ENCODE measurements at places on chromosomes 3 and 15.

DNA sequence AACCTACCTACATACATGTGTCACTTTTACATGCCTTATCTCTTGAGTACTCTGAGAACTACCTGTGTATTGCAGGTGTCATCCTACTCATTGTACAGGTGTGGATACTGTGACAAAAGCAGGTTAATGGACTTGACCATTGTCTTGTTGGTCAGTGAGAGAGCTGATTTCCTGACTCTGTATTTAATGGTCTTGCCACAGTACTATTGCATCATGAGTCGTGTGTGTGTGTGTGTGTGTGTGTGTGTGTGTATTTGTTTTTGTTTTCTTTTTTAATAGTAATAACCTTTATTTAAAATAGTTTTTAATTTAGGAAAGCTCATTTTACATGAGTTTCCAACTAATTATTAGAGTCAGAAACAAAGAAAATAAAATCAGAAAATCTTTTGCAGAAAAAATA is 7.7 kb downstream of the SELENOT start:
- DNase-seq: no peak

- DNase-seq: peak; percentile 32
Measured at GRCh38 chr3:120622870-120623726, 27.0 kb downstream of the NDUFB4 start.

DNA sequence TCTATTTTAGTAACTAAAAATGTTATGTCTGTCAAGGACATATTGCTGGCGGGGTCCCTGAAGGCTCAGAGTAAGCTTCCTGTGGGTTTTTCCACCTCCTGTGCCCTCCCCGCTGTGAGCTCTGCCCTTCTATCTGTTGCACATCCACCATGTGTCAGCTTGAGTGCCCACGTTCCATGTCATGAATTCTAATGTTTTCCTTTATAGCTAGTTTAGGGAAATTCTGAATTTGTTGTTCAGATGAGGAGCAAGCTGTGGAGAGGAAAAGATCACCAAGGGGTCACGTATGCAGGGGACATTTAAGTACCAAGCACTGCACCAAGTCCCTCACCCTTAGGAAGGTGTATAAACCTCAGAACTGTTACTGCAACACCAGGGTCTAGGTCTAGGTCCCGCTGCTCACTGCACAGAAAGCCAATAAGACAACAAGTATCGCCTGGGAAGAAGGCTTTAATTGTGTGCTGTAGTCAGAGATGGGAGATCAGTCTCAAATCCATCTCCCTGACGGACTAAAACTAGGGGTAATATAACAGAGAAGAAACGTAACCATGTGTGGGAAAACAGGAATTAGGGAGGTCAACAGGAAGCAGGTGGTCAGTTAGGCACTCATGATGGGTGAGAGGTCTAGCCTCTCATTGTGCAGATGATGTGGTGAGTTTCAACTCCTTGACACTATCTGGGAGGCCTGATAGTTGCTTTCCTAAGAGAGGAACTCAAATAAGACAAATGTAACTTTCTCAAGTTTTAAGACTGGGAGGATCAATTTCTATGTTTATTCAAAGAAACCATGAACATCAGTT is 9.7 kb downstream of the GP9 start:
- no peak for DNase-seq

GRCh38 chr3:63089007-63089750 is 188.9 kb upstream of the SYNPR start:
- DNase-seq: no peak

DNA sequence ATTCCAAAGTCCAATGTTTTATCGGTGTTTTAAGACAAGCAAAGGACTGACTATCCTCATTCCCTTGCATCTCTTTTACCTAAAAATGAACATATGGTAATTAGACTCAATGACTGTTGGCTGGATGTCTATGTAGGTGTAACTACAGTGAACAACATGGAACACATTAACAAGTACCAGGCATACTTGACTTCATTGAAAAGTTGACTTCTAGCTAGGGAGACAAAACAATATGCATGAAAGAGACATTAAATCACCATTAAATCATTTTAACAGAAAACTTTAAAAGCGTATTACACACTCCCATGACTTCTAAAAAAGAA is 34.3 kb upstream of the ANPEP start:
- DNase-seq: no peak

DNA sequence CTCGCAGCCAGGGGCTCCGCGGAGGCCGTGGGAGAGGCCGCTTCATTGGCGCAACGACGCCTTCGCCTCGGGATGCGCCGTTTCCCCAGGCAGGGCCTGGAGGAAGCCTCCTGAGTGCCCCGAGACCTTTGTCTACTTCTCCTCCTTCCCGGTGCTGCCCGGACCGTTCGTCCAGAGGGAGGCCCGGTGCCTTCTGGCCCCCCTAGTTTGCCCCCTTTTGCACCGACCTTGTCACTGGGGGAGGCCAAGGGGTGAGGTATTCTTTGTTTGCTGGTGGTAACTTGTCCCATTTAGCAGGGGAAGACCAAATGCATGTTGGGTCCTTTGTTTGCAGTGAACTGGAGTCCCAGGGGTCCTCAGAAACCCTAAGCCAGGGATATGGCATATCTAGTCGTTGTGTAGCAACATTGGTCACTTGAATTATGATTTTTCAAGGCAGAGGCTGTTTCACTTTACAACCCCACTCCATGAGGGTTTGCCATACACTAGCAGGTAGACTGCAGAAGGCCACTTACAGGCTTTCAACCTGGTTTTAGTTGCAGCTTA is 615 bp downstream of the DHX30 start:
- DNase-seq: no peak

- DNase-seq: no peak
Measured at GRCh38 chr15:93706495-93707292, 524.7 kb upstream of the MCTP2 start.

- no peak for DNase-seq
Measured at GRCh38 chr3:111861391-111861790, 2.3 kb downstream of the PHLDB2 start.

DNA sequence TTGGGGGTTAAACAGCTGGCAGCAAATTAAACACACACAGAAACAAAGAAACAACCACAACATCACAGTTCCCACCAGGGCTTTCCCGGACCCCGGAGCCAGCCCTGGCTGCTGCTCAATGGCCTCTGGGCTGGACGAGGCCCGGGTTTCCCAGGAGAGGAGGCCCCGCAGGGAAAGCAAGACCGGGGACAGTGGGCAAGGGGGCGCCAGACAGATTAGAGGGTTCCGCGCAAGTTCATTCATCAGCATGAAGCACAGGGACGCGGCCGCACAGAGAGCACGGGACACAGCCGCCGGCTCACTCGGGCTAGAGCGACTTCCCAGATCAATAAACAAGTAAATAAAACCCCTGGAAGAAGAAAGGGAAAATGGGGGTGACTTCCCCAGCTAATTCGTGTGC is 66.4 kb upstream of the RPL32 start:
- no peak for DNase-seq

- no peak for DNase-seq
Measured at GRCh38 chr3:36514171-36514570, 133.9 kb downstream of the STAC start.

All from adrenal gland (tissue), 19 donors.